NCI-H1417 (cell line): ENCODE measurements at places on chromosomes 1 and 21.

GRCh38 chr1:207902566-207902965 is 8.4 kb downstream of the CD34 start:
- DNase-seq, result no peak

- DNase-seq, result no peak
Measured at GRCh38 chr1:39787468-39787867, 1.2 kb downstream of the BMP8B start.

DNA sequence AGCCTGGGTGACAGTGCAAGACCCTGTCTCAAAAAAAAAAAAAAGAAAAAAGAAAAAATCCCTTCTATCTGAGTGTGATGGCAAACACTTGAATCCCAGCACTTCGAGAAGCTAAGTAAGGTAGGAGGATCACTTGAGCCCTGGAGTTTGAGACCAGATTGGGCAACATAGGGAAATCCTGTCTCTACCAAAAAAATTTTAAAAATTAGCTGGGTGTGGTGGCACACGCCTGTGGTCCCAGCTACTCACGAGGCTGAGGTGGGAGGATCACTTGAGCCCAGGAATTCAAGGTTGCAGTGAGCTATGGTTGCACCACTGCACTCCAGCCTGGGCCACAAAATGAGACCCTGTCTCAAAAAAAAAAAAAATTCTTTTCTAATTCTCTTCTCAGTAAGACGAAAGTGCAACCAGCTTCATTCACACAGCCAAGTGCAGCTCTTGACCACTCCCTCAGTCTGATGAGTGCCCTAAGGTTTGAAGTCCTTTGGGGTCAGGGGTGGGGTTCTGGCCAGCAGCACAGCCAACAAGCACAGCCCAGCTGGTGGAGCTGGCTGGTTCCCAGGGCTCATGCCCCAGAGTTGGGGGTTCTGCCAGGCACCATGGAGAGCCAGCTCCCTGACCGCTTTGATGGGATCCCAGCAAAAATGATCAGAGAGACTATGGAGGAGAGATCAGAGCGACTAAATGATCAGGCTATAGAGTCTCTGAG is 8.0 kb downstream of the SLC2A5 start:
- no peak for DNase-seq

GRCh38 chr1:202821467-202821866 is 10.7 kb downstream of the PCAT6 start:
- DNase-seq, result no peak

- DNase-seq, result no peak
Measured at GRCh38 chr21:31008355-31008754, 29.9 kb downstream of the KRTAP19-8 start.

GRCh38 chr1:203676455-203676854 is 49.8 kb downstream of the ATP2B4 start:
- no peak for DNase-seq

DNA sequence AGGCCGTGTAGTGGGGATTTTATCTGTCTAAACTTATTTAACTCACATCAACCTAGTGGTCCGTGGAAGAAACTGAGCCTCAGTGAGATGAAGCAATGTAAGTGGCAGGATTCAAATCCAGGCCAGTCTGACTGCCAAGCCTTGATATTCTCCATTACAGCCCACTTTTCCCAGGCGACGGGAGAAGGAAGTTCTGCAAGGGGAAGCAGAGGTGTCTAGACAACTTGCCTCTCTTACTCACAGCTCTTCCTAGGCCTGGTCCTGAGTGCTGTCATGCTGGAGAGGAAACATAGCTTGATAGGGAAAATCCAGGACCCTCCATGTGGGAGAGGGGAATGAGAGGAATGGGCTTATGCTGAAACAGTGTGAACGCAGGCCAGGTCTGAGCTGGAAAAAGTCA is 9.1 kb downstream of the CTSE start:
- DNase-seq, result no peak

- no peak for DNase-seq
Measured at GRCh38 chr1:15973772-15974171, 2.1 kb downstream of the ZBTB17 start.

DNA sequence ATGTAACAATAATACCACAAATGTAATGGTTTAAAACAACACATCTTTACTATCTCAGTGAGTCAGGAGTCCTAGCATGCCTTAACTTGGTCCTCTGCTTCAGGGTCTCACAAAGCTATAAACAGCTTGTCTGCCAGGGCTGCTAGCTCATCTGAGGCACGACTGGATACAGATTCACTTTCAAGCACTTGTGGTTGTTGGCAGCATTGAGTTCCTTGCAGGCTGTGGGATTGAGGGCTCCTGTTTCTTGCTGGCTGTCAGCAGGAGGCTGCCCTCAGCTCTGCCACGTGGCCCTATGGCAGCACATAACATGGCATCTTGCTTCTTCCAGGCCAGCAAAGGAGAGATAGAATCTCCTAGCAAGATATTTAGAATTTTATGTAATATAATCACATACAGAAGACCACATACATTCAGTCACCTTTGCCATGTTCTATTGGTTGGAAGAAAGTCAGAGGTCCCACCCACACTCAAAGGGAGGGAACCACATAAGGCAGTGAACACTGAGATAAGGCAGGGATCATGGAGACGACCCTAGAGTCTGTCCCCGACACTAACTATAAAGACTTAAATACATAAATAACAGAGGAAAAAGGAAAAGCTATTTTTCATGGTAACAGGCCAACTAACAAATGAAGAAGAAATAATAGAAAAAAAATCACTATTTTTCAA is 18.9 kb upstream of the IPP start:
- no peak for DNase-seq

GRCh38 chr1:24191860-24192259 is 4.8 kb upstream of the IFNLR1 start:
- no peak for DNase-seq

DNA sequence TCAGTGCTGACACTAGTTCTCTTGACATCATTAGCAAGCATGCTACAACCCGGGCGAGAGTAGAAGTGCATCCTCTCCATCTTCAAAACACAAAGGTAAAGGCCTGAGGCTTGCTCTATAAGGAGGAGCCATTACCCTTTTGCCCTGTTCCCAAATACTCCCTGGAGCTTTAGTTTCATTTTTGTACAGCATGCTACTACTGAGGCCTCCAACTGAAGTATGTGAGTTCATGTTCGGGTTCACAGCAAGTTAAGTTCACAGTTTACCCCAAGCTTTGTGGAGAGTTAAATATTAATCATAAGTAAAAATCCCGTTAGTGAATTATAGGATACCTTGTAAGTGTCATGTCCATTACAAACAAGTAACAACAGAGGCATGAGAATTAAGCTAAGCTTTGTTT is 156.6 kb downstream of the APP start:
- DNase-seq, result no peak

DNA sequence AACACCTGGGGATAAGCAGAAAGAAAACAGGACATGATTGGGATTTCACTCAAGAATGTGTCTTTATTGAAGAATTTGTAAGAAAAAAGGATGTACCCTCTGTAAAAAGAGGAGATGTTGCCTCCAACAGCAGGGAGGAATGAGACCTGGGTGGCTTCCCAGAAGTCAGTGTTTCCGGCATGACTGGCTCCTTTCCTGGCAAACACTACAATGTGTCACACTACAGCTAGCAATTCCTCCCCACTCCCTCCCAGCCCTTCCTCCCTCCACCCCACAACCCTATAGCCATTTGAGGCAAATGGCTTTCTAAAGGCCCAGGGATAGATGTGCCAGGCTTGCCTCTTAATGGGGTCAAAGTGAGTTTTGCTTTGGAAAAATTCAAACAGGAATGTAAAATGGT is 11.5 kb upstream of the COL8A2 start:
- DNase-seq, result no peak

DNA sequence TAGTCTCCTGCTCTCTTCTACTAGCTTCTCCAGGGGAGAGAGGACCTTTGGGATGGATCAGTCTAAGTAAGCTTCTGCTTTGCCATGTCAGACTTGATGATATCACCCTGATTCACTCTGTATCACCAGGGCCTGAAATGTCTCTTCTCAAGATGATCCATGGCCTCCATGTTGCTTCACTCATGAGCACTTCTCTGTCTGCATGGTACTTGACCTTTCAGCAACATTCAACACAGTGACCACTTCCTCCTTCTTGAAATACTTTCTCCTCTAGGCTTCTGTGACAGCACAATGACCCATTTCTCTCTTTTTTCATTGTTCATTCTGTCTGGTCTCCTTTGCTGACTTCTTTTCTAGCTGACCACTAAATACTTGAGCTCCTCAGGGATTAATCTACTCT is 35.3 kb upstream of the NGF start:
- no peak for DNase-seq

DNA sequence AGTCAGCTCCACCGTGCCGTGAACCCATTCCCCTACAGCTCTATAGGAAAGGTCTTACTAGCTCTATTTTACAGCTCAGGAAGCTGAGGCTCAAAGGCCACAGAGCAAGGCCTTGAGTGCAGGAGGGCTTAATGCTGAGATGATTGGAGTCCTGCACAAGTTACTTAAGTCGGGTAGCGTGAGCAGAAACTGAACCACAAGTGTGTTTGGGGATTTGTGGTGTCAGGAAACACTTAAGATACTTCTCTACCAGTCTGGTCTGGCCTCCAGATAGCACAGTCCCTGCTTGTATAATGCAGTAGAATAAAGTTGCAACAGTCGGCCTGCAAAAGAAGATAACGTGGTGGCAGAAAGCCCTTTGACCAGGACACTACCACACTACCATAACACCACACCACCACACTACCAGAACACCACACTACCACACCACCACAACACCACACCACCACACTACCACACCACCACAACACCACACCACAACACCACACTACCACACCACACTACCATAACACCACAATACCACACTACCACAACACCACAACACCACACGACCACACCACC is 118.1 kb downstream of the SPSB1 start:
- DNase-seq, result no peak

GRCh38 chr21:27423906-27424595 is 457.2 kb upstream of the ADAMTS5 start:
- no peak for DNase-seq
